ENCODE measurements at places on chromosomes 1 and 21.

DNA sequence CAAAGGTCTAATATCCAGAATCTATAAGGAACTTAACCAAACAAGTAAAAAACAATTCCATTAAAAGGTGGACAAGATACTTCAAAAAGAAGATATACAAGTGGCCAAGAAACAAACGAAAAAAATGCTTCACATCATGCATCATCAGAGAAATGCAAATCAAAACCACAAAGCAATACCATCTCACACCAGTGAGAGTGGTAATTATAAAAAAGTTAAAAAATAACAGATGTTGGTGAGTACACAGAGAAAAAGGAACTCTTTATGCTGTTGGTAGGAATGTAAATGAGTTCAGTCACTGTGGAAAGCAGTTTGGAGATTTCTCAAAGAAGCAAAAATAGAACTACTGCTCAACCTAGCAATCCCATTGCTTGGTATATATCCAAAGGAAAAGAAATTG lies 218.6 kb downstream of the SLC44A5 start:
- no peak for ATAC-seq

- peak; percentile 41 for ATAC-seq
Measured at GRCh38 chr1:207866471-207867135, 44.3 kb downstream of the CD34 start.

DNA sequence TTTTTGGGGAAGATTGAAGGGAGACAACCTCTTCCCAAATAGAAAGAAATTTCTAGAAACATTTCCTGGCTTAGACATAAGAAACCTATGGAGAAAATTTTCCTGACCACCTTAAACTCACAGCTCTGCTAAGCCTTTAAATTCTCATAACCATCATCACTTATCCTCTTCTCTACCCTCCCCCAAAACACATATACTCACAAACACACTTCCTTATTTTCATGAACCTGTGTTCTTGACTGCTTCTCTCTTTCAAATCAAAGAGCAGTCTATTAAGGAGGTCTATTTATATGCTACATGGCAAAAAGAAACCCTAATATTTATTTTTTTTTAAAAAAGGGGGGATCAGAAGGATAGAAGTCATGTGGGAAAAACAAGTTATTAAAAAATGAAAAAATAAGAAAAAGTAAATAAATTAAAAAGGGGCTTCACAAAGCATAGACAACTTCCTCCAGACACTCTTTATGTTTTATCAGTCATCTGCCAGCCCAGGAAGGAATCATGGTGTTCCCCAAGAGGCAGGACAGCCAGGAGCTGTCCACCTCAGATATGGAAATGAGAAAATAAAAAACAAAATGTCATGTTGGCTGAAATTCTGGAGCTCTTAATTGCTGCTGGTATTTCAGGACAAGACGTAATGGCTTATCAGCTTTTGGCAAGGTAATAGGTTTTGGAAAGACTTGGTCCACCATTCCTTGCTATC lies 12.8 kb upstream of the RGS2 start:
- no peak for ATAC-seq

- ATAC-seq = no peak
Measured at GRCh38 chr1:174060090-174060489, 37.9 kb upstream of the RC3H1 start.

DNA sequence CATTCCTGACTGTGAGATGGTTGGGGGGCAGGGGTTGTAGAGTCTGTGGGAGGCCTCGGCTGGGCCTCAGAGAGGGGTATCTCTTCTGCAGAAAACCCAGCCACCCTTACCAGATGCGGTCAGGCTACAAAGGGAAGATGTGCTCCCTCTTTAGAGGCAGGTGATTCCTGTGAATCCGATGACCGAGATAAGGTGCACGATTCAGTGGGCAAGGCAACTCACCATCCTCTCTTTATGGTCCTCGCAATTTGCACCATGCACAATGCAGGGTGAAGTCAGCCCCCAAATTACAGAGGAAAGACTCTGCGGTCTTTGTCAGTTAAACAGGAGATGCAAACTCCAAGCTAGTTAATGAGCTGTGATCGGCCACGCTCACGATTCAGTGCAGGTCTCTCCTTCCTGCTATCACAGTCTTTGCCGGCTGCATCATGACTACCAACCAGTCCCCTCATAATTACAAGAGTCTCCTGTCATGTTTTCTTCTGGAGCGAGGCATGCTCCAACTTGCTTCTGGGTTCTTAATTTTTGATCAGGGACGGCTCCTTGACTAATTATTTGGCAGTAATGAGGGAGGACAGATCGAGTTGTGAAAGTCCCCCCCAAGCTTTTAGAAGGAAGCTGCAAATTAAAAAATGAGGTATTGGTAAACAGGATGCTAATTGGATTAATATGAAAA lies 12.5 kb downstream of the TP73 start:
- no peak for ATAC-seq

DNA sequence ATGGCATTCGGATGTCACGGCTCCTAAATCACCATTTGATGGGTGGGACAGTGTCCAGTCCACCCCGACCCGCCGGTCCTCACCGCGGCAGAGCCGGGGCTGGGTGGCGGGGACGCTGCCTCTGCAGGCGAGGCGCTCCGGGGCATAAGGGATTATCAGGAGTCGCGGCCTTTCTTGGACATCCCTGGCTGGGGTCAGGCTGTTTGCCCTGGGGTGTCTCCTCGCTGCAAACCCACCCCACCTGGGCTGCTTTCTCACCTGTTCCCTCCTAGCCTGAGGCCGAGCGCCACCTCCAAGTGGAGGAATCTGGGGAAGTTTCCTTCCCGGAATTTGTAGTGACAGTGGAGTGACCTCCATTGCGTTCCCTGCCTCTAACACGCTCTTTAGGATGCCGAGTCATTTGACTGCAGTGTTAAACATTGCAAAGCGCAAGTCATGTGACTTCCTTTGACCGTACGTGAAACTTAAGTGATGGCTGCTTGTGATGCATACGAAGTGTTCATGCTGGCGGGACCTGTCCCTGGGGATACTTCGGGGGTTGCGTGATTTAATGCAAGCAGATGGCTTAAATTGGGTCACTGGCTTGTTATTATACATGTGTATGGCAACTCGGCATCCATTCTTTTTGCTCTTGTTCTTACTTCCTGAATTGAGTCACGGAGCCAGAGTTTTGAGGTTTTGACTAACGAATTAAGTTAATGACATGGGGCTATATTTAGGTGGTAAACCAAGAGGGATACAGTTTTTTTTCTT lies 536 bp downstream of the LGALS8 start:
- ATAC-seq = peak; percentile 91

DNA sequence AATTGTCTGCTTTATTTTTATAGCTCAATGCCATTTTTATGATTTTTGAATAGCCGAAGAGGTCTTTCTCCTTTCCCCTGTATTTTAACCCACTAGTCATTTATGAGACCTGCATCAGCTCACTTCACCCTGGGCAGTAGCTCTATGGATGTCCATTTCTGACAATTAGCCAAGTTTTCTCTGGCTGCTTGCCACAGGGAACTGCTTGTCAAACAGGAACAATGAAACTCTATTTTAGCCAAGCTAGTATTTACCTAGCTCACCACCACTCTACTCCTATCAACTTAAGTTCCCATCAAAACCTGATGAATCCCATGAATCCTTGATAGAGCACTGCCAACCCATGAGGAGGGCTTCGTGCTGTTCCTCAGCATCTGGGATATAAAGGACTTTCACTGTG lies 406.7 kb downstream of the RWDD3 start:
- ATAC-seq = no peak

DNA sequence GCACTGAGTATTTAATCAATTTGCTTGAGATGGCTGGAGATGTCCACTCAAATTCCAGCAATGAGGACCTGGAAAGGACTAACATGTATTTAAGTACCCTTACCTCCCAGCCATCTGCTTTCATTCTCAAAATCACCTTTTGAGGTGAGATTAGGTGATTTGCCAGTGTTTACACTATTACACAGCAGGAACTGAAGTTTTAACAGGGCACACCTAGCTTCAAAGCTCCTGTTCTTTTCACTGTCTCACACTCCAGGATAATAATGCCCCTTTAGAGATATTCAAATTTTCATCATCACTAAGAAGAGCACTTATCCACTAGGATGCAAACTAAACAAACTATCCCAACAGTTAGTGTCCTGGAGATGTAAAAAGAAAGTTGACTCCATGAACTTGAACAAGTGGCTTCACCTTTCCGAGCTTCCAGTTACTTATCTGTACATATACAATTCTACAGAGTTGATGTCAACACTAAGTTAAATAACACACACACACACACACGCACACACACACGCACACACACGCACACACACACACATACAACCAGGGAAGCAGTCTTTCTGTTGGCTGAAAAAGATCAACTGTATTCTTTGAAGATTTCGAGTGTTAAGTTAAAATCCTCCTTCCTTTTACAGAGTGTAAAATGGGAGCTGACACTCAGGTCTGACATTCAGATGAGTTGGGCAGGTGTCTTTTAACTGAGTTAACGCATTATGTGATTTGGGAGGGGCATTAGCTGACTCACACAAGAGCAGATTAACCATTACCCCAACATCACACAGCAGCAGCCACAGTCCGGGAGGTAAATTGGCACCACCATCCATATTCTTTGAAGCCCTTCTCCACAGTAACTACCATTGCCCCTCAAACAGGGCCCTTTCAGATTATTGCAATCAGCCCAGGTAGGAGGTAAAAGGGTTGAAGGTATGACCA lies 15.5 kb upstream of the JAK1 start:
- ATAC-seq = no peak

GRCh38 chr1:78471890-78472620 lies 18.7 kb upstream of the PTGFR start:
- no peak for ATAC-seq

GRCh38 chr1:87928623-87929022 lies 599.9 kb downstream of the LMO4 start:
- ATAC-seq = no peak

GRCh38 chr1:199020051-199020450 lies 381.2 kb downstream of the PTPRC start:
- ATAC-seq = no peak

- no peak for ATAC-seq
Measured at GRCh38 chr1:2115008-2115641, 64.9 kb downstream of the PRKCZ start.

- ATAC-seq = no peak
Measured at GRCh38 chr1:183937611-183938010, 99.9 kb downstream of the COLGALT2 start.

- no peak for ATAC-seq
Measured at GRCh38 chr1:66335125-66335524, 198.8 kb upstream of the SGIP1 start.

DNA sequence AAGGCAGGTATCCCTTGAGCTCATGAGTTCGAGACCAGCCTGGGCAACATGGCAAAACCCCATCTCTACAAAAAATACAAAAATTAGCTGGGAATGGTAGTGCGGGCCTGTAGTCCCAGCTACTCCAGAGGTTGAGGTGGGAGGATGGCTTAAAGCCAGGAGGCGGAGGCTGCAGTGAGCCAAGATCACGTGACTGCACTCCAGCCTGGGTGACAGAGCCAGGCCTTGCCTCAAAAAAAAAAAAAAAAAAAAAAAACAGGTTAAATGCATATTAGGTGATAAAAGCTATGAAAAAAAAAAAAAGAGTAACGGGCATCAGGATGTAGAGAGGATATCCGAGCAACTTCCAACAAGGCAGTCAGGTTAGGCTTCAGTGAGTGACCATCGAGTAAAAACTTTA lies 2.8 kb upstream of the SRRM1 start:
- no peak for ATAC-seq

GRCh38 chr1:1763657-1764621 lies 14.3 kb downstream of the NADK start:
- ATAC-seq = no peak

DNA sequence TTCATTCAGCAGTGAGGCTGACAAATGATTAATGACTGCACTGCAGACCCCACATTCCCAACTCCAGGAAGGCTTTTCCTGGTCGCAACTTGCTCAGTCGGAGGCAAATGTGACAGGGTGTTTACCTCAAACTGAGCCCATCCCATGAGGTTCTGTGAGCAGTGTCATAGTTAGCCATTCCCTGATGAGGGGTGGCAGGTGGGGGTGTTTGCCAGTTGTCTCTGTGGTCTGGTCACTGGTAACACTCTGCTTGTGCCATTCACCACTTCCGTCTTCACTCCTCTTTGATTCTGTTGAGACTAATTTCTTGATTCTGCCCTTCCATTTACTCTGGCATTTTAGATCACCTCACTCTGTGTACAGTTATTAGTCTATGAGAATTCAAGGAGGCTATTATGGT lies 73.5 kb downstream of the NOS1AP start:
- ATAC-seq = no peak

DNA sequence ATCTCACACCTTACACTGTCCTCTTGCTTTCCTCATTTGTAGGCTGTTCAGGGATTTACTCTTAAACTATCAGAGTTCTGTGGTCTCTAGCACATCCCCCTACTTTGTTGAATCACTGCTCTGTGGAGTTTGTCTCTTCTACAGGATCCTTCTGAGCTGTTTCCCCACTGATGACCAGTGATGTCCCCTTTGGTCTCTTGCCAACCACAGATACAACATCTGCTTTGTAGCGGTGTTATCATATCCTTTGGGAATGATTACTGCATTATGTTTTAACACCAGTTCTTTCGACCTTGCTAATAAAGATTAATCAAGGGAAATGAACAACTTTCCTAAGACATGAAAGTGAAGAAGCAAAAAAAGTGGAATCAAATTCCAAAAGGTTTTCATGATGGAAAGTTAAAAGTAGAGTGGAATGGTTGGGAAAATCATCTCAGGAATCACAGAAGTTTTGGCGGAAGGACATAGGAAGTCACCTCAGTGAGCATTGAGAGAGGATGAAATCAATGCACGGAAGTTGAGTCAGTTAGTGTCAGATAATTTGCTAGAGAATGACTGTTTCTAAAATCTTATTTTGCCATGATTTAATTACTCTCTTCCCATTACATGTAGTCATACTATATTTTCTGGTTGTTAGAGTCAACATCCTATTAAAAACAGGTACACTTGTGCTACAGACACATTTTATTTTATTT lies 11.2 kb downstream of the OR10K2 start:
- no peak for ATAC-seq

DNA sequence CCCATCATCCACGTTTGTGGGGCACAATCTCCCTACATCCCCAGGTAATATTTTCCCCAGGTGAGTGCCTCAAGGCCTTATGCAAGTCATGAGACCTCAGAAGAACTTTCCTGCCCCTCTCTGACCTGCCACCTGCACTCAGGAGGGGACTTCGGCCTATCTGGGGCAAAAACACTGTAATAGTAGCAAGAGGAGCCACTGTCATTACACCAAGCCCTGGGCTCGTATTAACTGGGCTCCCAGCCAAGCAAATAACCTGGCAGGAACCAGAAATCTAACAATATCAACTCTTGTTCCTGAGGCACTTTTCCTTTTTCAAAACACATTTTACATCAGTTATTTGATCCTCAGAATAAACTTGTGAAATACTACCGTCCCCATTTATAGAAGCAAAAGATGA lies 30.9 kb downstream of the LAMB3 start:
- ATAC-seq = no peak

- ATAC-seq = no peak
Measured at GRCh38 chr1:183287191-183287675, 101.2 kb downstream of the LAMC2 start.

DNA sequence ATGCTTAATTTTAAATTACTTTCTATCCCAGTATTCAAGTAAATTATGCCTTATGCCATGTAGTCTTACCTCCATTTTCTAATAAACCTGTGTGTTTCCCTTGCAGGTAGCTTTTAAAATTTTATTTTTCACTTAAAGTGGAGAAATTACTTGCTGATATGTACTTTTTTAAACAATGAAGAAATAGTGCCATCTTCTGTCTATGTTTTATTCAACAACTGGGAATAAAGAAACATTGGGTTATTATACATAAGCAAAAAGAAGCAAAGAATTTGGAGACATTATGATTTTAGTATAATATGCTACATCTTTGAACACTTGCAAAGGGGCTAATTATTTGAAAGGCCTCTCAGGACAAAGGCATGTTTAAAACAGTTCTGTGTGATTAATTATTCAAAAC lies 1912.9 kb downstream of the MRPL39 start:
- ATAC-seq = no peak
